ENCODE measurements at places on chromosomes 6 and 20.

GRCh38 chr6:113739041-113739655 lies 118.0 kb upstream of the MARCKS start:
- no peak for DNase-seq

GRCh38 chr6:166366921-166367320 lies 15.8 kb downstream of the MPC1 start:
- no peak for DNase-seq

DNA sequence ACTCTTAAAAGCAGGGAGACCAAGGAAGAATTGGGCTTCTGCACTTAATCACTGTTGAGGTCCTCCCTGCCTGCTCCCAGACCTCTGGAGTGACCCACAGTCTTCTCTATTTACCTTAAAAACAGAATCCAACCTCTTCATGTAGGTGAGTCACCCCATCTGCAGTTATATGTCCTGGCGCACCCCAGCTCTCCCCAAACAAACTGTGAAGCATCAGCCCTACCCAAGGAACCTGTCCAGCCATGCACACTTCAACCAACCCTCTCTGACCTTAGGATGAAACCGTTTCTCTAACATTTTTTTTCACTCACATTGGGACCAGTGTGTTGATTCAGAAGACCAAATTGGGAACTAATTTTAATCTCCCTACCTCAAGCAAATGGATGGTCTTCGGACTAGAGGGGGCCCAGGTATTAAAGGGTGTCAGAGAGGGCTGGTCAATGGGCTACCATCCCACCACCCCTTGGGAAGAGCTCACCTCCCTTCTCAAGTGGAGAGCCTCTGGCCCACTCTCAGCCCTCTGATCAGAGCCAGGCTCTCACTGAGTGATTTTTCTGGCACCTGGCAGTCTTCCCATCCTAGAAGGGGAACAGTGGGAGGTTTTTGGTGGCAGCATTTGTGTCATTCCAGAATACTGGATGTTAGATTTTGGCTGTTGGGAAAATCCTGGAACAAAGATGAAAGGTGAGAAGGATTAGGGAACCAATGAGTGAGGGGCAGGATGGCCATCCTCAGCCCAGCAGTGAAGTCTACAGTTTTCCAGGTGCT lies 203.6 kb downstream of the LRFN2 start:
- no peak for DNase-seq

DNA sequence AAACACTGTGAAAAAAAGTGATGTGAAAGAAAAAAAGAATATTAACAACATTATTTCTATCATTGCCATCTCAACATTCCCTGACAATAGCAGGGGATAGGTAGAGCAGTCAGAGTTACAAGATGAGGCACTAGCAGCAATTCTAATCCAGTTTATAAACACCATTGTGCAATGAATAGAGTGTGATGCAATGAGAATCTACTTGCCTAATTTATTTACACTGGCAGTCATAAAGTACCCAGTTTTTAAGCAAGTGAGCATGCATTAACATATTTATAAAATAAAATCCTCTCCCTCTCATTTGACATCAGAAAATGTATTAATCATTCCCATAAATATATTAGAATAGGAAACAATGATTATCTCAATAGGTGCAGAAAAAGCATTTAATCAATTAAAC lies 2.5 kb upstream of the MANEA start:
- DNase-seq = no peak

GRCh38 chr6:3894590-3895311 lies 45.6 kb downstream of the FAM50B start:
- no peak for DNase-seq

- DNase-seq = no peak
These were observed 154.6 kb upstream of the SOX4 start for GRCh38 chr6:21438986-21439352.

GRCh38 chr6:10405513-10405900 lies 9.4 kb downstream of the TFAP2A start:
- DNase-seq = no peak

DNA sequence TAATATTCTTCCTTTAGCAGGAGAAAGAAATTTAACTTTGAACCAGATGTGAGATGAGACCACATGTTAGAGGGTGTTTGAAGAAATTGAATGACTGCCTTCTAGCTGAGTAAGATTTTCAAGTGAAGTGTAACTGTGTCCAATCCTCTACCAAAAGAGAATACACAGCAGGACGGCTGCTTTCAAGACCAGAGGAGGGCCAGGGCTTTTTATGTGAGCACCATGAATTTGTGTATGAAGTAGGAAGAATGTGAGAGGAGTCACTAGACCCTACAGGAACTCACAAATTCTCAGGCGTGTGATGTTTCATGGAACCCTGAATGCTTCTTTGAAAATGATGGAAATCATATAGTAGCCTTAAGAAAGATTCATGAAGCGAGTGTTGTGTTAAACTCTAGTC lies 56.8 kb upstream of the SPACA1 start:
- no peak for DNase-seq

- DNase-seq = peak; percentile 100
These were observed at the start of gene SPAG4 for GRCh38 chr20:35615667-35616464. SPAG4 (plus strand) TSS chr20:35615829; CDS start chr20:35616004, 175 bp downstream.

DNA sequence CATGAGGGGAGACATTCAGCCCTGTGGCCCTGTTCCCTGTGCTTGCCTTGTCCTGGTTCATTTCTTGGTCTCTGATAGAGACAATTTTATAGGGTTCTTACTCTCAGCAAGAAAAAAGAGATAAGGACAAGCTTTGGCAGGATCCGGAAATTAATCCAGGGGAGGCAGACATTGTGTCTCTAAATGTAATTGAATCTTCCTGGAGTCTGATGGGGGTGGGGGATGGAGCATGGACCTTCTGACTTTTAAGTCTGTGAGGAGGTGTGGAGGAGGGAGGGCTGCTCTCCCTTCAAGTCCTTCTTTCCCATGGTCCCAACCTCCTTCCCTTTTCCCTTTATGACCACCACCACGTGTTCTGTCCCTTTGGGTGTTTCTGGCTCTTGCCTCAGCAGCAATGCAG lies 512.7 kb downstream of the DHX35 start:
- no peak for DNase-seq

DNA sequence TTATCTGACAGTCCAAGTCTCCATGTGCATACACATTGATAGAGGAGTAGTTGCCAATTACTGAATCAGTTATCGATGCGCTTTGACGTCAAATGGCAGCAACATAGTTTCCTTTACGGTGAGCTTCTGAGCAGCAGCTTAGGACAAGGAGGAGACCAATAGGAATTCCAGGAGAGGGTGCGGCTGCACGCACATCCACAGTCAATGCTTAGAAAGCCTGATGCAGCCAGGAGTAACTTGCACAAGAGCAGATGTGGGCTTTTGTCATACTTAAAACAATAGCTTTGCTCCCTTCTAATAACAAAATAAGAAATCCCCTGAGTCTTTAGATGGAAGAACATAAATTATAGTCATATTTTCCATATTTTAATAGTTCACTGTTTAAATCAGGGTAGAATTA lies 442.1 kb downstream of the BCKDHB start:
- no peak for DNase-seq

DNA sequence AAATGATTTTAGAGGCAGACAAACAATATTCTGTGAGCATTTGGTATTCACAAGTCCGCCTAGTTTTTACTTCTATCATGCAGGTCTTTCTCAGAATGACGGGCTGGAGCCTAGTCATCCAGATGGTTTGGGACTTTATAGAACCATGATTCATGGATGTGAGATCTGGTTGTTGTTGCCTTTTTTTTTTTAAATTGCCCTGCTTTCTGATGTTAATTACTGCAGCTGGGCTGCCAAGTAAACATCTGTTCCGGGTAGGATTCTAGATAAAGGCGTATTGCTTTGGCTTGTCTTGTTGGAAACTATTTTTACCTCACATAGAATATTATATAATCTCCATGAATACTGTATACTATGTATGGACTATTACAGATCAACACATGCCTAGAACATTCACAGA lies 58.1 kb downstream of the RNF217 start:
- DNase-seq = no peak

DNA sequence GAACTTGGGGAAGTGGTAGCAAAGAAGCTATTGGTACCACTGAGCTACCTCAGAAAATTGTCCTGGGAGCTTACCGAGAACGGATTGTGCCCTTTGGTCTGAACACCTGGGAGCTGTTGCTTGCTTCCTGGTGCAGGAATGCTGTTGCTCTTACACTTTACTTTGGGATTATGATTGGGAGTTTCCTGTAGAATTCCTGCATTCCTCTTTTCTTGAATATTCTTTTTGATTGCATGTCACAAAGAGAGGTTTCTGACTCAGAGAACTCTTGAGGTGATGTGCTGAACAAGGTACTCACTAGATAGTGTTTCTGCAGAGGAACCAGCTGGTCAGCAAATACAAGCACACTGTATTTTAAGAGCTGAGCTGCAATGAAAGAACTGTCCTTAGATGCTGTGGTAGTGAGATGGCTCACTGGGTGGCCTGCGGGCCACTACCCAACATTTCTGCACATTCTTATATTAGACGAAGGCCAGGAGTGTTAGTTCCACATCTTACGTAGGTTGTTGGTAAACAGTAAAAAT lies 35.0 kb downstream of the LRRC1 start:
- DNase-seq = no peak

- no peak for DNase-seq
These were observed 181.9 kb upstream of the CCN2 start for GRCh38 chr6:132132924-132133639.

DNA sequence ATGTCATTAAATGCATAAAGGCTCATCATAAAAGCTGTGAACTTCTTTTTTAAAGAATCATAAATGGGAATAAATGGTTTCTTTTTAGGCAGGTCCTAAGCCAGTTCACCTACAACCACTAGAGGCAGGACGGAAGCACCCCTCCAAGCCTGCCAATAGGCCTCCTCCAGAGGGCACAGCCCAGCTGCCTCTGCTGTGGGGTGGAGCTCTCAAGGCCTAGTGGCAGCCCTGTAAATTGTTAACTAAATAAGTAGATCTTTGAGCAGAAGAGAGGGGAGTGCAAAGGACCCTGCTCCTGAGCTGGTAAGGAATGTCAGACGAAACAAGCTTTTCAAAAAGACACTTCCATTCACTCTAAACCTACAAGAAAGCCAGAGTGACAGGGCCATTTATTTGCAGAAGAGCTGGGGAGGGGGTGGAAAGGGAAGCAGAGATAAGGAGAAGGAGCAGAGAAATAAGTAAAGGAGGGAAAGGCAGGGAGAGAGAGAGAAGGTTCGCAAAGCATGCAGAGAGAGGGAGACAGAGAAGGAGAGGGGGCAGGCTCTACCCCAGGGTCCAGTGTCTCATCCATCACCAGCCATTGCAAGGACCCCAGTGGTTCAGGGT lies 18.0 kb upstream of the MAFB start:
- DNase-seq = no peak

DNA sequence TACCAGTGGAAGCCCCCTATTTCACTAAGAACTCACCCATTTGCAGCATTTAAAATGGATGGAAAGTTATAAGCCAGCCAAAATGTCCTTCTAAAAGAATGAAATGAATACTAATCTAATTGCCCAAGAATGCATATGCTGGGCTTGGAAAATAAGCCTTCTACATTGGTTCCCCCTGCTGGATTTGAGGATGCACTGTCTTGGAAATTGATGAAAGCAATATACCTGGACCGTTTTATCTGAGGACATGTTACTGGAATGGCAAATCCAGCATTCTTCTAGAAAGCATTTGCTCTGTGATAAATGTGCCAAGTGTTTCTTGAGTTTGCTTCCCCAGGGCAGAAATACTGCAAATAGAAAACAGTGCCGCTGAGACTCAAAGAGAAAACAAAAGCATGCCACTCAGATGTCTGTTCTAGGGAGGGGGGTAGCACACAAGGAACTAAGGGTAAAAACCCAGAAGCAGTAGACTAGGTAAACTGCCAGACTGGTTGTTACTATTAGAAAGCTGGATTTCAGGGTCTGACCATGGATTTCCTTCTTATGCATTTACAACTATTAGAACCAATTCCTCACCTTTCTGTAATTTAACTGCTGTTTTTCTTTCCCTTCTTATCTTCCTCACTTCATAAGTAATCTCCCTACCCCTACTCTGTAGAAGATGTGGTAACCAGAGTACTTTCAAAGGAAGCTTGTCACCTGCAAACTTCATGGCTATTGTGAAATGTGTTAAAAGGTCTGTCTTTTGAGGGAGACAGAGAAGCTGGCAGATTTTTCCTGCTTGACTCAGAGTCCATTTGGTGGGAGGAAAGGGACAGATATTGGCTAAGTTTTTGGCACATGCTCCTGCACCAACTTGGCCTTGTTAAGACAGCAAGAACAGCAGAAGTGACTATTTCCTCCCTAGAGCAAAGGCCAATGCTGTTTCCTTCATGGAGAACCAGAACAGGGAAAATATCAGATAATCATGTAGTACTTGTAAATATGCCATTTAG lies 642.6 kb downstream of the KIF16B start:
- no peak for DNase-seq

GRCh38 chr6:146267946-146268345 lies 239.1 kb downstream of the GRM1 start:
- no peak for DNase-seq

- no peak for DNase-seq
These were observed 228.7 kb upstream of the RREB1 start for GRCh38 chr6:6878887-6879585.

- DNase-seq = no peak
These were observed 73.4 kb downstream of the SSR1 start for GRCh38 chr6:7239590-7239948.

DNA sequence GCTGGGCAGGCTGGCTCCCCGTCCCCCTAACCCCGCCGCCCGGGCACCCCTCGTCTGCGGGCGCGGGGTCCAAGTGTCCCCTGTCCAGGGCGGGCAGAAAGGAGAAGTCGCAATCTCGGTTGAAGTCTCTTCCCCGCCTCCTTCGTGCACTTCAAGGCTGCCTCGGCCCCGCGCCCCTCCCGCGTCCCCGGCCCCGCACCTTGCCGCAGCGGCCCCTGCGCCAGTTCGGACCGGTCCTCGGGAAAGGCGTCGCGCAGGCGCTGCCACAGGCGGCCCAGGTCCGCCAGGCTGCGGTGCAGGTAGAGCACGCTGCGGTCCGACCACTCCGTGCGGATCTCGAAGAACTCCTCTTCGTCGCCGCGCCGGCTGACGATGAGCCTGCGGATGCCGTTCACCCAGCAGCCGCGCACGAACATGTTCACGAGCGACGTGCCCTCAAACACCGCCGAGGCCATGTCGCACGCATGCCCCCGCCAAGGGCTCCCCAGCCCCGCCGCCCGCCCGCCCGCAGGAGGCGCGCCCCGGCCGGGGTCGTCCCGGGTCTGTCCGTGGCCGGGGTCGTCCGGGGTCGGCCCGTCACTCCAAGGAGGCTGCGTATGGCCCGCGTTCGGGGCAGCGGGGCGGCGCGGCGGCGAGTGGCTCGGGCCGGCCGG lies at the start of gene PXDC1:
Gene PXDC1, minus strand, starts transcription at position 637 of the 653 bp plus-strand sequence. Its CDS starts 182 bp downstream, at position 455.
- peak; percentile 41 for DNase-seq
